ENCODE measurements at places on chromosomes 5 and 9.
A peak's percentile ranks its signal among the peaks of the same experiment; 100 is the strongest.

DNA sequence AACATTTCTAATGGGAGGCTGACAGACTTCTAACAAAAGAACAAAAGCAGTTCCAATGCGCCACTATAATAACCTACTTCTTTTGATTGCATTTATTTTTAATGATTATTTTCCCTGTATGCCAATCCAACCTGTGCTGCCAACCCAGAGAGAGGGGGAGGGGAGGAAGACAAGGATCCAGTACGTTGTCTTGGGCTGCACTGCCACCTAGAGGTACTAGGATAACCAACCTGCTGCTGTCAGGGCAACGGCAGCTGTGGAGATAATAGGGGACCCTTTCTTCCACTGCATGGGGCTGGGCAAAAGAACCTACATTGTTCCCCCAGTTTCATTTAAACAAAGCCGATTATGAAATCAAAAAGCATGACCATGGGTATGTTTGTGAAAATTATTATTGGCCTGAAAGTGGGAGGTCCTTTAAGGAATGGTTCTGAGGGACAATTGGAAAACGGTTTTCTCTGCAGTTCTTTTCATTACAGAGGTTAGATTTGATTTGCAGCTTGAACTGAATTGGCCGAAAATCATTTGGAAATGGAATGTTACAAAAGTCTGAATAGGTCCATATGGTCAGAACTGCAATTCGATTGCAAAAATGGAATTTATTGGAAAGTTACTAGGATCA lies 101.3 kb downstream of the RASEF start:
- peak; percentile 83 for DNase-seq

DNA sequence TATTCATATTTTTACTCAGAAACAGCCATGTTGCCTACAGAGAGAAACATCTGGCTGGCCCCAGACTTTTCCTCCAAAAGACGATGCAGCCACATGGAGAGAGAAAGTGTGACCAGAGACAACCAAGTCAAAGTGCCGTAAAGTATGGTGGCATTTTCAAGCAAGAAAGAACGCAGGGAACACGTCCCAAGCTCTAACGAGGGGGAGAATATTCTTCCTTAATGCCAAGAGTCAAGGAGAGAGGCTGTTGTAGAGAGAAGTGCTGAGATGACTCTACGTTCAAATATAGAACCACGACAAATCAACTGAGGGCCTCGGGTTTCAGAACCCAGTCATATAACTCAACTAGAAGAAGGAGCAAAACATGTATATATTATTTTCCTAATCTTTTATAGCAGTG lies 55.9 kb downstream of the FNBP1 start:
- DNase-seq = no peak

- peak; percentile 93 for DNase-seq
Observed at GRCh38 chr9:76905791-76906646, at the start of gene PRUNE2. Gene PRUNE2, minus strand, starts transcription at chr9:76906114. Its CDS starts 151 bp downstream, at chr9:76905963.

GRCh38 chr5:9194509-9194908 lies 351.4 kb downstream of the SEMA5A start:
- DNase-seq = no peak

GRCh38 chr5:167982-168660 lies 23.2 kb upstream of the LRRC14B start:
- no peak for DNase-seq

DNA sequence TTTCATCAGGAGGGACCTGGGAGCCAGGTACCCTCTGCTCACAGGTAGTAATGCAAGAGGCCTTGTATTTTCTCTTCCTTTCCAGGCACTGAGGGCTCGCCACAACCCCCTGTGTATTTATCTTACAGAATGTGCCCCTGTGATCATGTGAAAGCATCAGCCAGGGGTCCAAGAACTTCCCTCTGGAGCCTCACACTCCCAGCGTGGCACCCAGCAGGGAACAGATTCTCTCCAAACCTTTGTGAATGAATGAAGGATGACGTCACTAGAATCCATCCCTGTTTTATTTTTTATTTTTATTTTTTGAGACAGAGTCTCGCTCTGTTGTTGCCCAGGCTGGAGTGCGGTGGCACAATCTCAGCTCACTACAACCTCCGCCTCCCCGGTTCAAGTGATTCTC lies 107.3 kb upstream of the IER5L start:
- DNase-seq = no peak

DNA sequence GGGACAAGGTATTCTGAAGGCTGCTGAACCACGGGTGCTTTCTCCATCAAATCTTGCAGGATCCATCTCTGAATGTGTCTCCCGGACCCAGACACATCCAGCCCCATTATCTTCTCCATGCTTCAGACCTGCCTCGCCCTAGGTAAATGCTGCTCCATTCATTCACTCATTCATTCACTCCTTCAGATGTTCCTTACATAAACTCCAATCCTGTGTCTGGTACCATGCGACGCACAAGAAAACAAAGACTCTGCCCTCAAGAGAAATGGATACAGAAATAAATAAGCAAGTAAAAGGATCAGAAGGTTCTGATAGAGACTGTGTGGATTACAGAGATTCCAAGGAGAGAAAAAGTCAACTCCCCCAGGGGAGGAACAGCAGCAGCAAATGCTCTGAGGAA lies 7.9 kb upstream of the PSMB7 start:
- DNase-seq = no peak

- DNase-seq = no peak
Observed at GRCh38 chr5:180026320-180026719, 45.2 kb downstream of the RNF130 start.

- no peak for DNase-seq
Observed at GRCh38 chr9:137321726-137322361, 19.8 kb upstream of the NRARP start.

DNA sequence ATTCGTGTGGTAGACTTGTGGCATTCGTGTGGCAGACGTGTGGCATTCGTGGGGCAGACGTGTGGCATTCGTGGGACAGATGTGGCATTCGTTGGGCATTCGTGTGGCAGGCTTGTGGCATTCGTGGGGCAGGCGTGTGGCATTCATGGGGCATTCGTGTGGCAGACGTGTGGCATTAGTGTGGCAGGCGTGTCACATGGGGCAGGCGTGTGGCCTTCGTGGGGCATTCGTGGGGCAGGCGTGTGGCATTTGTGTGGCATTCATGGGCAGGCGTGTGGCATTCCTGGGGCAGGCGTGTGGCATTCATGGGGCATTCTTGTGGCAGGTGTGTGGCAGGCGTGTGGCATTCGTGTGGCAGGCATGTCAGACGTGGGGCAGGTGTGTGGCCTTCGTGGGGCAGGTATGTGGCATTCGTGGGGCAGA lies 106.0 kb downstream of the EHMT1 start:
- no peak for DNase-seq

Measured in nephron progenitor cell (in vitro differentiated cells).